ENCODE measurements at places on chromosomes 7 and 10.

DNA sequence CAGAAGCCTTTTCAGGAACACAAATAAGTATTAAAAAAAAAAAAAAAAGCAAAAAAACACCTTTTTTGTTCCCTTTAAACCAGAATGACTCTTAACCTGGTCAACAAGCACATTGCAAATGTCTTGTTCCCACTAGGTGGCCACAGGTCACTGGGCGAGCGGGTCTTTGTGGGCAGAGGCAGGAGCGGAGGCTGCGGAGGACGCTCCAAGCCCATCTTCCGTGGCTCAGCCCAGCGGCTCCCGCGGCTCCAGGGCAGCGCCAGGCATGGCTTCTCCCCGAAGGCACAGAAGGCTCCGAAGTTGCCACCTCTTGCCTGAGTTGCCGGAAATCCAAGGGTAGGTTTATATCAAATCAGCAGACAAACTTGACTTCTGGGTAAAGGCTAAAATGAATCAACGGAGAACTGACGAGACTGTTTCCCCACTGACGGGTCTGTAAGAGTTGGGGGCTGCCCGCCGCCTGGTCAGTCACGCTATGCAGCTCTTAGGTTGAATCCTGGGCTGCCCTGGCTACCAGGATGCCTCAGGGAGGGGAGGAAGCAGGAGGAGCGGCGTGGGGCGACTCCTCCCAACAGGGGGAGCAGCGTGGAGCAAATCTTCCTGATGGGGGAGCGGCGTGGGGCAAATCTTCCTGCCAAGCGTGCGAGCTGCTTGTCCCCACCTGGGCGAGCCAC is 144.5 kb downstream of the PTPRN2 start:
- no peak for DNase-seq
- no peak overlapping the region for H3K27ac ChIP-seq
- H3K4me3 ChIP-seq, result no peak overlapping the region
- H3K36me3 ChIP-seq, result no peaks in the 10 kb centered on the region
- H3K27me3 ChIP-seq, result no peaks in the 10 kb centered on the region
- no peaks in the 10 kb centered on the region for H3K4me1 ChIP-seq

- no peak overlapping the region for H3K4me3 ChIP-seq
- no peak overlapping the region for H3K27ac ChIP-seq
- no peaks in the 10 kb centered on the region for H3K4me1 ChIP-seq
- H3K27me3 ChIP-seq, result no peaks in the 10 kb centered on the region
- no peak for DNase-seq
These were observed 59.8 kb downstream of the CSGALNACT2 start for GRCh38 chr10:43197834-43198681.

- H3K4me3 ChIP-seq, result no peak within 1 kb of the TSS
- H3K36me3 ChIP-seq, result no peaks in the 10 kb centered on the region
- no peak within 1 kb of the TSS for H3K27ac ChIP-seq
- H3K4me1 ChIP-seq, result no peaks in the 10 kb centered on the region
- DNase-seq, result no peak
These were observed at the start of gene GRID1 for GRCh38 chr10:86366033-86366901. Gene GRID1 (minus strand): TSS chr10:86366795.

GRCh38 chr10:122344741-122345258 is 29.7 kb upstream of the PLEKHA1 start:
- H3K27me3 ChIP-seq, result no peaks in the 10 kb centered on the region
- H3K36me3 ChIP-seq, result no peaks in the 10 kb centered on the region
- H3K27ac ChIP-seq, result no peak overlapping the region

- no peak for DNase-seq
- H3K4me3 ChIP-seq, result no peak overlapping the region
- H3K4me1 ChIP-seq, result no peaks in the 10 kb centered on the region
- H3K36me3 ChIP-seq, result no peaks in the 10 kb centered on the region
- H3K27ac ChIP-seq, result no peak overlapping the region
These were observed 2.5 kb downstream of the TSPAN15 start for GRCh38 chr10:69453795-69454194.
